ENCODE measurements at places on chromosomes 2 and 18. TPM values are rescaled to one million over a fixed set of nuclear protein-coding genes. Genes with fewer than 3 reads are reported as not detected.

Gene DSG1
- not detected for total RNA-seq

Gene CNTNAP5
- total RNA-seq = not detected

GRCh38 chr2:156147594-156148330, 184.8 kb downstream of the NR4A2 start:
- no peak overlapping the region for H3K27ac ChIP-seq
- H3K36me3 ChIP-seq = no peaks in the 10 kb centered on the region
- H3K27me3 ChIP-seq = no peaks in the 10 kb centered on the region
- no peak for DNase-seq
- H3K4me1 ChIP-seq = no peaks in the 10 kb centered on the region

GRCh38 chr2:182415771-182416170, 11.1 kb downstream of the PDE1A start:
- H3K36me3 ChIP-seq = no peaks in the 10 kb centered on the region
- H3K4me3 ChIP-seq = no peak overlapping the region
- no peaks in the 10 kb centered on the region for H3K4me1 ChIP-seq
- no peak for DNase-seq

GRCh38 chr18:51235009-51235789, 37.7 kb upstream of the MEX3C start:
- H3K27me3 ChIP-seq = no peaks in the 10 kb centered on the region
- no peaks in the 10 kb centered on the region for H3K36me3 ChIP-seq
- H3K4me3 ChIP-seq = peak overlapping the region; percentile 0

Gene RAB17
- total RNA-seq = 0.16 TPM

Gene CCDC148
- total RNA-seq = 0.16 TPM

Gene VIT
- not detected for total RNA-seq

Gene FNDC4
- total RNA-seq = not detected

DNA sequence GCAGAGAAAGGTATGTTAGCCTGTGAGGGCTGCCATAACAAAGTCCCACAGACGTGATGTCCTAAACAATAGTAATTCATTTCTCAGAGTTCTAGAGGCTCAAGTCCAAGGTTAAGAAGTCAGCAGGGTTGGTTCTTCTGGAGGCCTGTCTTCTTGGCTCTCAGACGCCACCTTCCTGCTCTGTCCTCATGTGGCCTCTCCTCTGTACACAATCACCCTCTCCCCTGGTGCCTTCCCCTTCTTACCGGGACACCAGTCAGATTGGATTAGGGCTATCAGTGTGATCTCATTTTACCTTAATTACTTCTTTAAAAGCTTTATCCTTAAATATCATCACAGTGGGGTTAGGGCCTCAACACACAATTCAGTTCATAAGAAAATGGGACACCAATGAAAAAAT, 860.5 kb downstream of the RNF144A start:
- H3K27me3 ChIP-seq = no peaks in the 10 kb centered on the region
- no peak for DNase-seq
- H3K27ac ChIP-seq = no peak overlapping the region
- no peaks in the 10 kb centered on the region for H3K36me3 ChIP-seq
- H3K4me1 ChIP-seq = peaks cover 20% of the 10 kb centered on the region

DNA sequence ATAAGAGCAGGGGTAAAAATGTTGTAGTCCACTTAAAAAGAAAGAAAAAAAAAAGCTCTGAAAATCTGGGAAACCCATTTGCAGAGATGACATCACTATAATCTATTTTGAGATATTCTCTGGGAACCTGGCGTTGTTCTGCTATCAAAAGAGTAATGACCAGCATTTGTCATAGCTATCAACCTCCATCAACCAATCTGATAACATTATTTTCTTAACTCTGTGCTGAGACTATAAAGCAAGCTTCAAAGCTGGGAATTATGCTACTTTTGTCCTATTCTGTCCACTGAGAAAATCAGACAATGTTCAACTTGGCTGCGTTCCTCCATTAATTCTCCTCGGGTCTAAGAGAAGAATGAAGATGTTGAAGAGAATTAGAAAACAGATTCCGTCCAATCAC, 107.5 kb downstream of the STK39 start:
- DNase-seq = no peak
- H3K36me3 ChIP-seq = peaks cover 27% of the 10 kb centered on the region
- H3K4me1 ChIP-seq = peaks cover 8% of the 10 kb centered on the region
- H3K27ac ChIP-seq = no peak overlapping the region
- no peak overlapping the region for H3K4me3 ChIP-seq

- H3K27ac ChIP-seq = no peak overlapping the region
- DNase-seq = no peak
- no peak overlapping the region for H3K4me3 ChIP-seq
- peaks cover 15% of the 10 kb centered on the region for H3K4me1 ChIP-seq
- H3K36me3 ChIP-seq = peaks cover 7% of the 10 kb centered on the region
These were observed 2.0 kb upstream of the ZC3H6 start for GRCh38 chr2:112273349-112273748.

- no peaks in the 10 kb centered on the region for H3K36me3 ChIP-seq
- peaks cover 38% of the 10 kb centered on the region for H3K4me1 ChIP-seq
- peaks cover 8% of the 10 kb centered on the region for H3K27me3 ChIP-seq
- no peak for DNase-seq
- H3K4me3 ChIP-seq = no peak overlapping the region
These were observed 42.1 kb upstream of the TAF1B start for GRCh38 chr2:9800975-9801726.

Gene TRIB2
- total RNA-seq = 57.7 TPM
